ENCODE measurements at places on chromosomes 4 and X.

DNA sequence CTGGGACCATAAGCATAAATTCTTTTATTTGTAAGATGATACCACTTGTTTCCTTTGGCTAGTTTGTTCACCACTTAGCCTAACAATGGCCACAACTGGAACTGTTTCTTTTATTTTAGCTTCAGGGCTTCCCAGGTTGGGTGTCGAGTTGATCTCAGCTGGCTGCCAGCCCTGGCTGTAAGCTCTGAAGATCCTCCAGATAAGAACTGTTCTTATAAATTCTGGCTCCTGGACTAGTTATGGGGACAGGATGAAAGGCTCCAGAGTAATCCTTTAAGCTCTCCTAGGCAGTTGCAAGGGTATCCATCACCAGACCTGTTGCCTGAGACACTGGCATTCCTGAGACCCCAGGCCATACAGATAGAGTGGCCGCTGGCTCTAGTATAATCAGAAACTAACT, 129.4 kb upstream of the ACSL4 start:
- no peak for DNase-seq

- DNase-seq: no peak
Observed at GRCh38 chr4:38591617-38592337, 72.2 kb upstream of the KLF3 start.

GRCh38 chr4:17066972-17067371, 168.5 kb upstream of the LDB2 start:
- DNase-seq: no peak

GRCh38 chr4:147773261-147774184, 41.6 kb downstream of the ARHGAP10 start:
- DNase-seq: no peak

DNA sequence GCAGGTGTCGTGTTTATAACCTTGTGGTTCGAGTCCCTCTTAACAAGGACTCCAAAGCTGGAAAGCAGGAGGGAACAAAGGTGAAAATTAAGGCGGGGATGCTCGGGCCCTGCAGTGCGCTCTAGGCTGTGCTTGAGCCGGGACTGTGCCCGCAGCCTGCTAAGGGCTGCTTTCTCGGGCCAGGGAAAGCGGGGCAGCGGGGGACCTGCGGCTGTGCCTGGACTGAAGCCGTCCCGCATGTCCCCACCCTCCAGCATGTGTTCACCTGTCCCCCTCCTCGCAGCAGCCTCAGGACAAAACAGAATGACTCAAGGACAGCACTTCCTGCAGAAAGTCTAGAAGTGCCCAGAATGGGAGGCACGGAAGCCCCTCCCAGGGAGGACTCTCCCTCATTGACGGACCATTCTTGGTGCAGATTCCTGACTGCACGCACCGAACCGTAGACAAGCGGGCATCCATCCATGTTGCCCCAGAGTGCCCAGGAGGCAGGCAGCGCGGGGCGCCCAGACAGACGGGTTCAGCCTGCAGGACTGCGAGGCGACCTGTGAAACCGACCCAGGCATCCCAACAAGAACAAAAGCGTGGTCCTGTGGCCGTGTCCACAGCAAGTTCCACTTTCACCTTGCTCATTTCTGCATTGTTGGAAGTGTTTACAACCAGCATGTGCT, 342.9 kb downstream of the MAGEB5 start:
- no peak for DNase-seq

GRCh38 chrX:24480400-24480865, 15.3 kb downstream of the PDK3 start:
- DNase-seq: no peak

DNA sequence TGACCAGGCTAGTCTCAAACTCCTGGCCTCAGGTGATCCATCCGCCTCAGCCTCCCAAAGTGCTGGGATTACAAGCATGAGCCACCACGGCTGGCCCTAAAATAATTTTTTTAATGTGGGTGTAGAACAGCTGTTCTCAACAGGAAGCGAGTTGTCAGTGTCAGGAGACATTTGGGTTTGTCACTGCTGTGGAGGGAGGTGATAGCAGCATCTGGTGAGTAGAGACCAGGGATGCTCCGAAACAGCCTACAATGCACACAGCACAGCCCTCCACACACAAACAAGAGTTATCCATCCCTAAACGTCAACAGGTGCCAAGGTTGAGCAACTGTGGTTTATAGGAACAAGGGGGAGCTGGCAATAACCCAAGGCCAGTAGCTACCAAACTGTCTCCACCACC, 243.4 kb upstream of the STS start:
- DNase-seq: no peak

DNA sequence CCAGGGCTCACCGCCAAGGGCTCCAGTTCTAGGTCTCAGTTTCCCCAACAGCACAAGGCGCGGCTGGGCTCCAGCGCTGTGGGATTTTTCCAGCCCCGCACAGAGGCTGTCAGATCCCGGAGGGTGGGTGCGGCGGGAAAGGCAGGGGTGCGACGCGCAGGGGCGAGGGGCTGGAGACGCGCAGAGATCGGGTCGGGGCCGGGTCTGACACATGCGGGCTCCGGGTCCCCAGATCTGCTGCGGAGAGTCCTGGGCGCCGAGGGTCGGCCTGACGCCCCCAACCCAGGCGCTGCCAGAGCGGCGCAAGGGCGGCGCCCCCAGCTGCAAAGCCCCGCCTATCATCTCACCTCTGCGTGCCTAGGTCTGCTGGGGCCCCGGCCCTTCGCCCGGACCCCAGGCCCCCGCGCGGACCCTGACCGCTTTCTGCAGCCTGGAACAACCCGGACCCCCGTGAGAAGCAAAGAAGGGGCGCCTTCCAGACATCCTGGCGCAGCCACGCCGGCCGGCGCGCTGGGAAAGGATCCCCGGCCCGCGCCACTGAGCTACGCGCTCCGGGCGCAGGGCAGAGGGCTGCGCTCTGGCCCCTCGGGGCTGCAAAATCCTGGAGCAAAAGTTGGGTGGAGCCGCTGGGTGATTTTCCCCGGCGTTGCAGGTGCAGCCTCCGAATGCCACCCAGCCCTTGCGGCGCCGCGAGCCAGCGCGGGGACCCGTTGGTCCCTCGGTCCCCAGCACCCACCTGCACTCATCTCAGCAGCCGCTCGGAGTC, 486 bp downstream of the ABLIM2 start:
- peak; percentile 40 for DNase-seq

DNA sequence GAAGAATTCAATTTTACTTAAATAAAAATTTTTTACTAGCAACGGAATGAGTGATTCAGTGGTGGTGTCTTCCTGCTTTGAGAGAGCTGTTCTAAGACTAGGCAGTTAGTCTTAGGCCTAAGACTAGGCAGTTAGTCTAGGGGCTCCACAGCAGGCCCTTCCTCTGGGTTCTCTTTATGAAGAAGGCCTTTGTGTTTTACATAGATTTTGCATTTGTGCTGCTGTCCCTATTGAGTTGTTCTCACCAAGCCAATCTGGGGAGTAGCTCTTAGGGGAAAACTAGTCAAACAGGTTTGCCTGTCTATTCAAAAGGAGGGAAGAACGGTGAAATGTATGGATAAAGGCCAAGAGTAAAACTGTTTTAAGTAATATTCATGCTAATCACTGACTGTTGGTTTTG, 7.6 kb downstream of the UGT8 start:
- no peak for DNase-seq

GRCh38 chr4:73258436-73258685, 237 bp downstream of the ANKRD17 start:
- no peak for DNase-seq

DNA sequence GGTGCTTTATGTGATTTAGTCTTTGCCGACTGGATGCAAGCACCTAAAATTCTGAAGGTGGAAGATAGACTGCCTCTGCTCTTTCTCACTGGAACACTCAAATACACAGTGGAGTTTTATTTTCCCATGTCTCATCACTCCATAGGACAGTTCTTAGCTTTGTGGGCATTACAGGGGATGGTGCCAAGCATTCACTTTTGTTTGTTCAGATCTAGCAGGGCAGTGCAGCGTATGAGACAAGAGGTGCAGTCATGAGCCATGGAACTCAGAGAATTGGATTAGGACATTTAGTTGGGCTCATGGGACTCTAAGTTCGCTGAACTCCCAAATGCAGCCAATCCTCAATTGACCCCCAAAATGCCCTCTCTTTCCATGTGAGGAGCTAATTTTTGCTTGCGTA, 1136.9 kb upstream of the PRKX start:
- DNase-seq: no peak

DNA sequence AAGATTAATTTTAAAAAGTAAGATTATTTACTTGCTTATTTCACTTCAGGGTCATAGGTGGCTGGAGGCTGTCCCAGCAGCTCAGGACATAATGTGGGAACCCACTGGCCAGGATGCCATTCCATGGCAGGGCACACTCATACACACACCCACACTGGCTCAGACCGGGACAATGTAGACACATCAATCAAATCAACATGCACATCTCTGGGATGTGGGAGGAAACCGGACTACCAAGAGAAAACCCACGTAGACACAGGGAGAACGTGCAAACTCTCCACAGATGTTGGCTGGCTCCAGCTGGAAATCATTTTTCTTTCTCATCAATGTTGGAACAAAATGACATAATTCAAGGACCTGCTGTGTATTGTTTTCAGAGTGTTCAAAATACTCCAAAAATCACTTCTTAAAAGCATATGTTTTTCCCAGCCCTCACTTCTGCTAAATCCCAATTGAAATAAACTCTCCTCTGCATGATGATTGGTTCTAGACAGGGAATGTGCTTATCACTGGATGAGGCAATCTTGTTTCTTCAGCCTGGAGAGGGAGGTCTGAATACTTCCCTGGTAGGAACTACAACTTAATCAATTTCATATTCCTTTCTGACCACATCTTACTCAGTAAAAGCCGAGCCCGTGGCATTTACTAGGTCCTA, 18.6 kb upstream of the CPE start:
- no peak for DNase-seq

- no peak for DNase-seq
Observed at GRCh38 chrX:77009691-77010090, 437.5 kb upstream of the FGF16 start.

DNA sequence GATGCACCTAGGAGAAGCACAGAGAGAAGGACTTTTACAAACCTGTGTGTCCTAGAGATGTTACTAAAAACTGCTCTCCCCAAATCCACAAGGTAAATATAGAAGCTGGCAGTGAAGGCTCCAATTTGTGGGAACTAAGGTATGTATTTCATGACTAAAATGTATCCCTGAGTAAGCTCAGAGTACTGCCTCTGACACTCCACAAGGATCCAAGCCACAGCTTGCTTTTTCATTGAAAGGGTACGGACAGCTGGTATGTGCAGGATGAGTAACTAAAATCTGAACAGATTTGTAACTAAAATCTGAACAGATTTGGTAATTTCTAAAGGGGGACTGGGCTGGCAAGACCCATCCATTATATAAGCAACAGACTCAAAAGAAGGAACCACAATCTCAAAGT, 187.6 kb downstream of the DCLK2 start:
- DNase-seq: no peak

GRCh38 chrX:47854474-47854873, 17.8 kb downstream of the ZNF81 start:
- no peak for DNase-seq

GRCh38 chr4:124085561-124086180, 626.9 kb downstream of the ANKRD50 start:
- no peak for DNase-seq

GRCh38 chr4:47798165-47798564, 39.7 kb downstream of the CORIN start:
- no peak for DNase-seq

GRCh38 chr4:137394018-137394417, 138.3 kb downstream of the PCDH18 start:
- no peak for DNase-seq

GRCh38 chr4:15001869-15002658, at the start of gene CPEB2:
CPEB2 (plus strand) TSS chr4:15002481; CDS start chr4:15002674, 193 bp downstream.
- peak; percentile 96 for DNase-seq

DNA sequence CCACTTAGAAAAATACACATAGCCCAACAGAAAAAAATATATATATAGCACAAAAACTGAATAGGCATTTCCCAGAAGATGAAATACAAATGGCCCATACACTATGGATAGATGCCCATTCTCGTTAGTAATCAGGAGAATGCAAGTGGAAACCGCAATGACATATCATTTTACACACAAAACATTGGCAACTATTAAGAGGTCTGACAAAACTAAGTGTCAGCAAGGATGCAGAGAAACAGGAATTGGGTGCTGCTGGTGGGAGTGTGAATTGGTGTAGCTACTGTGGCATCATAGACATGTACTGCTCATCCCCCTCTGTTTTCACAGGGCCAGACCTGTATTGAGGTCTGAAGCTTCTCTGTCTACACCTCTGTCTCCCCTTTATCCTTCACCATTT, 320.0 kb downstream of the IDS start:
- DNase-seq: no peak

DNA sequence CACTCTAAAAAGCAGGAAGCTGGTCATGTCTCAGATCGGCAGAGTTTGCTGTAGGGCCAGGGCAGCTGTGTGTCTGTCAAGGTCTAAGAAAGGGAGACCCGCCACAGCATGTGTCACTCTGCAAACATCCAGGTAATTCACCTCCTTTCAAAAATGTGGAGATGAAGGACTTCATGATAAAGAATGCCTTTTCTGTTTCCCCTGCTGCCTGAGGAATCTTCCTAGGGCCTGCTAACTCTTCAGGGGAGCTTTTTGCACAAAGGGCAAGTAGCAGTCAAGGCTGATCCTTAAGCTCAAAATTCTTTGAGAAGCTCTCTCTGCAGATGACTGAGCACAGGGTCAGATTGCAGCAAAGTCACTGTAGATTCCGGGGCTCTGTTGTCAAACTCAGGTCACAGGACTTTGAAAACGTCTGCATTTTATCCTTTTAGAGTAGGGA, 21.1 kb downstream of the RASL11B start:
- no peak for DNase-seq

GRCh38 chr4:184293552-184293951, 75.9 kb upstream of the ENPP6 start:
- peak; percentile 67 for DNase-seq

GRCh38 chr4:107349266-107349665, 313.2 kb upstream of the DKK2 start:
- DNase-seq: no peak

DNA sequence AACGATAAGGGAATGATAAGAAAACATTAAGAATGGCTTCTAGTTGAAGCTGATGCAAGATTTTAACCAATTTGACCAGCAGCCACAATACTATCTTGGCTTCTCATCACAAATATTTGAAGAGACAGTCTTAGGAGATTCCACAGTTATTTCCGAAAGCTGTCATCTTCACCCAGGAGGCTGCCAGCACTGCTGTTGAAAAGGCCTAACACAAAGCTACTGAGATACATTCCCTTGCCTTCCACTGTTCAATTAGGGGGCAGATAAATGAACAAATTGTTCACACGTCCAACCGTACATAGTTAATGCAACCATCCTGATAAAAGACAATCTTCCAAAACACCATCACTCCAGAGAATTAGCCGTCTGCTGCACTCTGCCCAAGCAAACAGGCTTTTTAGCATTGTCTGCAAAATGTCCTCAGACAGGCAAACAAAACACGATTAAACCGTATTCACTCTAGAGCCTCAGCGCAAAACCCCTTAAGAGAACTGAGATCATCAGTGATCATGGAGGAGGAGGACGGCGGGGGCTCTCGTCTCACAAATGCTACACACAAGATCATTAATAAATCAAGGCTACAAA, 189.8 kb upstream of the PSAPL1 start:
- DNase-seq: no peak

DNA sequence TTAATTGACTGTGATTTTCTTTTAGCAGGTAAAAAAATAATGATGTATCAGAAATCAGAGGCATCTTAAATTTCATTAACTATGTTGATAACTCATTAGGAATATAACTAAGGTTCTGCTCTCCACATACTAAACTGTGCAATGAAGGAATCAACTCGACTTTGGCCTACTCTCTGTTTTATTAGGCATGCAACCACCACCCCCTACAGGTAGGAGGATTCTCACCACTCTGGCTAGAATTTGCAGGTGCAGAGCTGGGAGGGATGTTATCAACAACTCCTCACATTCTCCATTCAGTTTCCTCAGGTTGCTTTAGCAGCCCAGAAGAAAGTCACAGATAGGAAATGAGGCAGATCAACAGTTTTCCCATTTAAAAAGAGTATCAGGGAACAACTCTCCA, 160.1 kb downstream of the COX18 start:
- DNase-seq: no peak

All from left colon (tissue), 2 donors.